ENCODE measurements at places on chromosomes 11 and 22.

GRCh38 chr11:76856571-76856970, 4.1 kb upstream of the ACER3 start:
- DNase-seq = no peak

GRCh38 chr22:25199731-25200520, at the start of gene CRYBB3:
TSS of gene CRYBB3 (plus strand) at chr22:25199858. CDS start at chr22:25201397, 1,539 bp downstream.
- DNase-seq = no peak

DNA sequence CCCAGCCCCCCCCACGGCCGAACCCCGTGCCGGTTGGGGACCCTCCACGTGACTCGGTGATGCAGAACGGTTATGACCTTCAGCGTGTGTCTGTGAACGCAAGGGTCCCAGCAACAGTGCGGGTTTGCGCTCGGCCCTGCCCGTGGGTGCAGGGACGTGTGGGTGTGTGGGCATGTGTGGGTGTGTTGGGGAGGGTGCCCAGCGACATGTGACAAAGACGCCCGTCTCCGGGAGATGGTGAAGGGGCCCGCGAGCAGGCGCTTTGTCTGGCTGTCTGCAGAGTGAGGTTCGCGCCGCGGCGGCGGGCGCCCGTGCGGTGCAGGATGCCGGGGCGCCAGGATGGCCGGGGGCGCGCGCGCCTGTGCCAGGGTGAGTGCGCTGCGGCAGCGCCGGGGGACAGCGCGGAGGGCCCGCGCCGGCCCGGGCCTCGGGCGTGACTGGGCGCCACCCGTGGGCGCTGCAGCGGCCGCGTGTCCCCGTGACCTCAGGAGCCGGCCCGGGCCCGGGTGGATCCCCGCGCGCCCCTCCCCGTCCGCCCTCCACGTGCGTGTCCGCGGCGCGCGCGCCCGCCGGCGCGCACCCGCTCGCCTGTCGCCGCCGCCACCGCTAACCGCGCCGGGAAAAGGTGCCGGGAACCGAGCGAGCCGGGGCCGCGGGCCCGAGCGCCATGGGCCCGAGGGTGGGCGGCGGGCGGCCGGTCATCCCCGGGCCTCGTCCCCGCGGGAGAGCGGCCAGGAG, at the start of gene LRFN4:
Gene LRFN4 (plus strand): TSS at position 569 of the 738 bp plus-strand sequence. CDS start 681 bp downstream, outside the sequence.
- DNase-seq = no peak

GRCh38 chr11:22467248-22467647, 129.1 kb downstream of the SLC17A6 start:
- no peak for DNase-seq

DNA sequence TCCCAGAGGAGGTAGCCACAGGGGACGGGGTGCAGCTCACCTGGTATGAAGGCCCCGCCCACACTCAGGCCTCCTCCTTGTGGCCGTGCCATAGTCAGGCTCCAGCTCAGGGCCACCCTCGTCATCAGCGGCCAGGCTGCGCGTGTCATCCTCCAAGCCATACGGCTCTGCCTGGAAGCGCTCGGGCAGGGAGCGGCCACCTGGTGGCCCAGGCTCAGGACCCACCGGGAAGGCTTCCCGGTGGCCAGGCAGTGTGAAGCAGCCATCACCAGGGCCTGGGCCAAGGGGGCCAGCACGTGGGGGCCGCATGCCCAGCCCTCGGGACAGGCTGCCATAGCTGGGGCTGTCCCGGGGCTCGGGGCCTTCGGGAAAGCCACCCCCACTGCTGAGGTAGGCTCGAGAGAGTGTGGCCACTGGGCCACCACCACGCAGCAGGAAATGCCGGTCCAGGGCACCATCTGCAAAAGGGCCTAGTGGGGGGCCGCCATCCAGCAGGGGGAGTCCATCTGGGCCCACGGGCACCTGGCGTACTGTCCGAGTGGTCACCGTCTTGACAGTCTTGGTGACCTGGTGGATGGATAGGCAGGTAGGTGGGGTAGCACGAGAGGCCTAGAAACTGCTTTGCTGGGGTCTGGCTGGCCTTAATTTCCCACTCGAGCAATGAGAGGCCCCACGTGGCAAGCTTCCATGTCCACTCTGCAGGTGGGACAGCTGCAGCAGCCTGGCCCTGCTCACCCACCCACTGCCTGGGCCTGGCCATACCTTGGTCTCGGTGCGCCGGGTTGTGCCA, 35.3 kb downstream of the ARVCF start:
- DNase-seq = no peak

GRCh38 chr22:20110359-20110985, 5.4 kb upstream of the RANBP1 start:
- DNase-seq = no peak

DNA sequence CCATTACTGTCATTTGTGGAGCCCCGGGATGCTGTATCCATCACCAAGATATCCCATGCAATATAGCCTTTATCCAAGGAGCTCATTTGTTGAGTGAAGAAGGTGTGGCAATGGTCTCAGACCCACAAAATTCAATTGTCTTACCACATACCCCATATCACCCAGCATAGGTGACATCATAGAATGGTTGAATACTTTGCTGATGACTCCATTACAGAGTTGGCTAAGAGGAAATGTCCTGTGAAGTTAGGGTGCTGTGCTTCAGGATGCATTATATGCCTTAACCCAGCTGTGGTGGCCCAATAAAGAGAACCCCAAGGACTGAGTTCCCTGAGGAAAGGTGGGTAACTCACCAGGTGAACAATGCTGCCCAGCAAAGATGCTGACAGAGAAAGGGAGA, 113.7 kb downstream of the EFCAB6 start:
- DNase-seq = no peak

GRCh38 chr11:12787847-12788246, 113.6 kb downstream of the TEAD1 start:
- peak; percentile 38 for DNase-seq

DNA sequence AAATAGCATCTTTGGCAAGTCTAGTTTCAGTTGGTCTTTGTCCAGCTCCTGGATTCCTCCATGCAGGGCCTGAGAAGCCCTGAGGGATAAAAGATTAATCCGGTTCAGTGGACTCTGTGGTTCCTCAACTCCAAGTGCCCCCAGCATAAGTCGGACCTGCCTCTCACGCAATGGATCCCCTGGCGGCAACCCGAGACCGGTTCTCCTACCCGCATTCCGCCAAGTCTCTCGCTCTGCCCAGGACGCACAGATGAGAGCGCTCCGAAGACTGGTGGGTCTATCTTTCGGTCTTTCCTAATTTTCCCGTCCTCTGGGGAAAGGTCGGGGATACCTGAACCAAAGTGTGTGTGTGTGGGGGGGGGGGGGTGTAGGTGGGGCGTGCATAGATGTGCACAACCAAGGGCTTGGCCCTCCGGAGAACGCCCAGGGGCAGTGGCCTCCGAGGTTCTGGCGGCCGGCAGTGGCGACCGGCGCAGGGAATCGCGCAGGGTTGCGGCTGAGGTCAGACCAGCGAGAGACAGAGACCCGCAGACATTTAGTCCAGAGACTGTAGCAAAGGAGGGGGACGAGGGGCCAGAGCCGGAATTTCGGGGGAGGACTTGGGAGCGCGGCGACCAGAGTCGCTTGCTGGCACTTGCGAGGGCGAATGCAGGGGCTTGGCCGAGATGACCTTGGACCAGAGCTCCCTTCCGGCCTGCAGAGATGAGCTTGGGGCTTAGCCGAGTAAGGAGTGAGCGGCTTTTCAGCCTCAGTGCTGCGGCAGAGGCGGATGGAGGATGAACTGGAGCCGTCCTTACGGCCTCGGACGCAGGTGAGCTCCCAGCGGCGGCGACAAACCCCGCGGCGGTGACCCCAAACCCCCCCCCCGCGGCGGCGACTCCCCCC, 712 bp upstream of the SLC2A11 start:
- no peak for DNase-seq

- no peak for DNase-seq
These were observed 28.5 kb upstream of the CSNK2A3 start for GRCh38 chr11:11381471-11382105.

DNA sequence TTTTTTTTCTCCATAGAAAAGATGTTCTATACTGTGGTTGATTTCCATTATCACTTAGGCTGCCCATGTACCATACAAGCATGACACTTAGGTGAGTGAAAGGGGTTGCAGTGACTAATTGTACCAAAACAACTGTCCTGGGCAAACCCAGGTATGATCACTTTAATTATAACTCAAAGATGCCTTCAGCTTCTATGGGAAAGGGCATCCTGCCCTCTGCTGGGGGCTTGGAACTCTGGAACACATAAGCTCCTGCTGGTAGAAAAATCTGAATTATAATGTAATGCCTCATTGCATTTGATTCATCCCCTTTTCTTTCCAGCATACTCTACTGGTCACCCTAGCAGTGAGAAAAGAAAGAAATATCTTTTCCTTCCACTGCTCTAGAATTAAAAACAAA, 206.3 kb downstream of the DDX10 start:
- DNase-seq = no peak

DNA sequence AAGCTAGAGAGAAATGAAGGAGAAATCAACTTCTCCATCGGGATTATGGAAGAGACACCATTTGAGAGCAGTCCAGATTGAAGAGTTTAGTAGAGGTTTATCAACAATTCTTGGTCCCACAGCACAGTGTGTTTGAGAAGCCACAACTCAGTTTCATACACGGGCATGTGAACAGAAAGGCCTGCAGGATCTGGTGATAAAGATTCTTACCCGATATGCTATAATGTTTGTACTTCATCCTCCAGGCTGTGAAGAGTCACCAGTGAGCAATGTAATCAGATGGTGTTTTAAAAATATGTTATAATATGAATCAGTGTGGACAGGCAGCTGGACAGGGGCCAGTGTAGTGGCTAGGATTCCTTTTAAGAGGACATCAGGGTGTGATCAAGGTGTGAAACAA, 29.7 kb upstream of the VWA5A start:
- no peak for DNase-seq

DNA sequence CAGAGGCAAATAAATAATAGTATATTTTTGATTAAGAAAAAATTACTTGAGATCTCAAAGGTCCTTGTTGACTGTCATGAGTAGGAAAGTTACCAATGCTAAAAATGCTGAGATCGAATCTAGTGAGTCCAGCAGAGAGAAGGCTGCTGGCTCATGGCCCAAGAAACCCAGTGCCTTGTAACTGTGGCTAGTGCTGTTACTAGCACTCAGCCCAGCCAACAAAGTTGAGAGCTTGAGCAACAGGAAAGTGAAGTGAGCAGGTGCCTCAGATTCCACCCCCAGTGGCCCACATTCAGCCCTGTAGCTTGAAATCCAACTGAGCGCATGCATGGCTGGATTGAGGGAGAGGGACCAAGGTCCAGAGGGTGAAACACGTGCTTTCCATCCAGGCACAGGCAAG, 398.2 kb downstream of the SHANK2 start:
- DNase-seq = no peak

GRCh38 chr22:35879351-35879750, 149.3 kb downstream of the RBFOX2 start:
- DNase-seq = no peak

- DNase-seq = no peak
These were observed 82.2 kb downstream of the FCHSD2 start for GRCh38 chr11:73059915-73060314.

- DNase-seq = peak; percentile 70
These were observed 29.4 kb downstream of the SIK2 start for GRCh38 chr11:111631666-111632039.

DNA sequence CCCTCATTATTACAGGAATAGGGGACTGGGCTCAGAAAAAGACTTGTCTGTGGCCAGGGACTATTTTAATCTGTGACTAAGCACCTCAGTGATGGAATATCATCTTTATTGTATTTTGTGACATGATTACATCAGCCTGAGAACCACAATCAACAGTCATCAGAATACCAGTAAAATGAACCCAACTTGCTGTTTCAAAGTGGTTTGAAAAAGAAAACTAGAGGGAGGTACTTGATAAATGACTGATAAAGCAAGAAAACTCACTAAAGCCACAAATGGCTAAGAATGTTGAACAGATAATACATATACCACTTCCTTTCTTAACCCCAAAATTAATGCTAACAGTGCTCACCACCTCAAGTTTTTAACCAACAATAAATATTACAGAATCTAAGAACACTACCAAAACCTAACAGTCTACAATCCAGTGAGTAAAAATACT, 155.7 kb downstream of the ATG16L2 start:
- DNase-seq = peak; percentile 57

- DNase-seq = no peak
These were observed 57.2 kb downstream of the SIK2 start for GRCh38 chr11:111659201-111660115.

- peak; percentile 37 for DNase-seq
These were observed 25.3 kb downstream of the PPARA start for GRCh38 chr22:46175631-46176030.

GRCh38 chr11:119363851-119364590, 17.5 kb downstream of the USP2 start:
- DNase-seq = no peak

GRCh38 chr11:39236916-39237315, 2222.5 kb downstream of the LRRC4C start:
- no peak for DNase-seq

DNA sequence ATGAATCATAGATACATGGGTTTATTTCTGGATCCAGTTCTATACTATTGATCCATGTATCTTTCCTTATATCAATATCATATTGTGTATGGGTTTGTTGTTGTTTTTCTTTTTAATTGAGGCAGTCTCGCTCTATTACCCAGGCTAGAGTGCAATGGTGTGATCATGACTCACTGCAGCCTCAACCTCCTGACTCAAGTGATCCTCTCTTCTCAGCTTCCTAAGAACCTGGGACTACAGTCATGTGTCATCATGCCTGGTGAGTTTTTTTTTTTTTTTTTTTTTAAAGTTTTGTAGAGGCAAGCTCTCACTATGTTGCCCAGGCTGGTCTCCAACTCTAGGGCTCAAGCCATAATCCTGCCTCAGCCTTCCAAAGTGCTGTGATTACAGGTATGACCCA, 1589.4 kb upstream of the TENM4 start:
- no peak for DNase-seq

DNA sequence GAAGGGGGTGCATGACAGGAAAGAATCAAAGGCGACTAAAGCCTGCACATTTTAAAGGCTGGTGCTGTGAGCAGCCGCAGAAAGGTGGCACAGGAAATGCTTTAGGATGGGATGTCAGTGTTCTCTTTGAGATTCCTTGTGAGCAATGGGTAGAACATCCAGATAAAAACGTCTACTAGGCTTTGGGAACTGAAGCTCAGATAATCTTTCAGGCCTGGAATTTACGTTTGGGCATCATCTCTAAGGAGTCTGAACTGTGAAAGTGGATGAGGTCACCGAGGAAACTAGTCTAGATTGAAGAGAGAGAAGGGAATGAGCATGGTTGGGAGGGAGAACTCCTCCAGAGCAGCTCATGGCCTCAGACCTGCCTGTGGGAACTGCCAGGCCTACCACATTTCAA, 65.7 kb downstream of the FLI1 start:
- DNase-seq = no peak

DNA sequence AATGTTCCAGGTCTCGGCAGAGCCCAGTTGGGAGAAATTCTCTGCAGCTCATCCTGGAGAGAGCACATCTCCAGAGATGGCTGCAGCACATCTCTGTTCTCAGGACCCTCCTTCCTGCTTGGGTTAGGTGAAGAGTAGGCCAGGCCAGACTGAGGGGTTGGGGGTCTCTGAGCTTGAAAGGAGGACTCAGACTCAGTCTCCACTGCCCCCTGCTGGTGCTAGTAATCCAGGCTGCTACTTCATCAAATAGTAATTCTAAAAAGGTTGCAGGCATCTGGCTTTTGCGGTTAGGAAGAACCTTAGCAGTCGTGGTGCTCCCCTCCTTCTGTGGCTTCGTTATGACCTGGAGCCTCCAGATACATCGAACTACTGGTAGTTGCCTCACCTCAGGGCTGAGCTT, 9.7 kb downstream of the TUB start:
- DNase-seq = no peak
